ENCODE measurements at places on chromosomes 4 and X. TPM values are rescaled to one million over a fixed set of nuclear protein-coding genes. Genes with fewer than 3 reads are reported as not detected.

DNA sequence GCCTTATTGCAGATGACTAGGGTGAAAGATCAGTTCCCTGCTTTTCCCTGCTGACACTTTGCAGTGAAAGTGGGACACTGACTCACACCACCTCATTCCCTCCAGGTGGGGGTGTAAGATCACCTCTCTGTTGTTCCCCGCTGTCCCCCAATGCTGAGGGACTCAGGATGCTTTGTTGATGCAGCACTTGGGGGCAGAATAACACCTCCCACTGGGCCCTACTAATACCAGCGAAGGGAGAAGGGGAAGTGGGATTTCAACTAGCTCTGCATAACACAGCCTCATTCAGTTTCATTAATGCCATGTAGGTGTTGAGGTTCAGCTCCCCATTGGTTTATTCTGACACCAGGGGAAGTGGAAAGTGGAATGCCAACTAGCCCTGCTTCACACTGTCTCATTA is 43.6 kb upstream of the IL1RAPL2 start:
- no peak overlapping the region for H3K27ac ChIP-seq
- no peak for DNase-seq
- no peaks in the 10 kb centered on the region for H3K36me3 ChIP-seq
- H3K27me3 ChIP-seq, result peaks cover 33% of the 10 kb centered on the region
- H3K4me3 ChIP-seq, result no peak overlapping the region
- no peaks in the 10 kb centered on the region for H3K4me1 ChIP-seq

DNA sequence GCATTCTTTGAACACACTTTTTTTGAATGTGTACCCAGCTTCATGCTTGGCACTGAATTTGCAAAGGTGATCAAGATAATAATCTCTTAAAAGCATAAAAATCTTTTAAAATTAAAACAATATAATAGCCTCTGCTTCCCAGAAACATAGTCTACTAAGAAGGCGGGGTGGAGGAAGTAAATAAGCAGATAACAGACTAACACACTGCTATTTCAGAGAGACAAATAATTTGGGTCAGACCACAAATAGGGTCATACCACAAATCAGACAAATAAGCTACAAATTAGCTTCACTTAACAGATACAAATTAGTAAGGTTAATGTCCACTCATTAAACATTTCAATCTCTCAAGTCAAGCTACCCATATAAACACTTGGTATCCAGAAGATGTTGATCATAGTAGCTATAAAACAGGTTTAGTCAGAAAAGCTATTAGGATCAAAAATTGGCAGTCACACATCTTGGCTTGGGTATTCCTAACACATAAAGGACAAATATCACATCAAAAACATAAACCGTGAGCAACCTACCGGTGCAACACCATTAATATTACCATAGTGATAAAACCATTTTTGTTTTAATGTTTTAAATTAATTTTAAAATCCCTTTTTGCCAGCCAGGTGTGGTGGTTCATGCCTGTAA is 47.3 kb downstream of the PPP3CA start:
- H3K36me3 ChIP-seq, result no peaks in the 10 kb centered on the region
- no peak overlapping the region for H3K27ac ChIP-seq
- H3K4me3 ChIP-seq, result no peak overlapping the region
- H3K4me1 ChIP-seq, result no peaks in the 10 kb centered on the region

DNA sequence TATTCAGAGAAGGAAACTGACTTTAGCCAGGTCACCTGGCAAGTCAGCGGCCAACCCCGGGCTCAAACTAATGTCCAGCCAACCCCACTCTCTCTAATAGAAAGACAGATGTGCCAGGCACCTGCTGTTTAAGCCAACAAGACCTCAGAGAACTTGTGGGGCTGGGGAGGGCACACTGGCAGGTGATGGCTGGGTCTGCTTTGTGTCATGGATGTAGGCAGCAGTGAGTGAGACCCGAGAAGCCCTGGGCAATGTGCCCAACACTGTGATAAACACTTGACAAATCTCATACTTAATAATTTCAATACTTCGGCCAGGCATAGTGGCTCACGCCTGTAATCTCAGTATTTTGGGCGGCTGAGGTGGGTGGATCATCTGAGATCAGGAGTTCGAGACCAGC is 9.0 kb upstream of the CD99L2 start:
- no peaks in the 10 kb centered on the region for H3K36me3 ChIP-seq
- no peak for DNase-seq
- H3K4me3 ChIP-seq, result no peak overlapping the region
- H3K27me3 ChIP-seq, result no peaks in the 10 kb centered on the region

DNA sequence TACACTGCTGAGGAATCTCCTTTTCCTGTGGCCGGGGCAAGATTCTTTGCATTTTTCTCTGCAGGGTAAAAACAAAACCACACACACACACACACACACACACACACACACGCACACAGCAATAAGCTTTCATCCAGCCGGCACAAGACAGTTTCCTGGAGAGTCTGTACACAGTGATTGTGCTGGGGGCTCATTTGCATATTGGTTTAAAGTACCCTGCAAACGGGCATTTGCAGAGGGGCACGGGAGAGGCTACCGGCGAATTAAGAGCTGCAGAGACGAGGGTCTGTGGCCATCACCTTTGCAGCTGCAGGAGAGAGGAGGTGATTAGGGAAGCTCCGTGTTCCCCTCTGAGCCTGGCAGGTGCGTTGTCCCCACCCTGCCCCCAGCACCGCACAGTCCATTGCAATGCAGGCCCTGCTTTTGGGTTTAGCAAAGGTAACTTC is 219.9 kb downstream of the SHOX start:
- H3K4me3 ChIP-seq, result no peak overlapping the region
- no peaks in the 10 kb centered on the region for H3K36me3 ChIP-seq
- H3K4me1 ChIP-seq, result peaks cover 6% of the 10 kb centered on the region
- no peak overlapping the region for H3K27ac ChIP-seq

- no peaks in the 10 kb centered on the region for H3K36me3 ChIP-seq
- no peaks in the 10 kb centered on the region for H3K4me1 ChIP-seq
- H3K27ac ChIP-seq, result no peak overlapping the region
- H3K4me3 ChIP-seq, result no peak overlapping the region
Observed at GRCh38 chr4:43732829-43733426, 715.7 kb downstream of the KCTD8 start.

GRCh38 chrX:10327651-10328050 is 170.9 kb downstream of the CLCN4 start:
- H3K4me1 ChIP-seq, result peaks cover 10% of the 10 kb centered on the region
- no peak overlapping the region for H3K27ac ChIP-seq
- peak; percentile 27 for DNase-seq
- no peak overlapping the region for H3K4me3 ChIP-seq

- no peak overlapping the region for H3K4me3 ChIP-seq
- no peak overlapping the region for H3K27ac ChIP-seq
- no peaks in the 10 kb centered on the region for H3K4me1 ChIP-seq
- no peaks in the 10 kb centered on the region for H3K36me3 ChIP-seq
Observed at GRCh38 chrX:11399489-11400094, 106.4 kb downstream of the AMELX start.

- H3K4me1 ChIP-seq, result no peaks in the 10 kb centered on the region
- no peak for DNase-seq
- H3K36me3 ChIP-seq, result no peaks in the 10 kb centered on the region
- H3K27ac ChIP-seq, result no peak overlapping the region
- no peaks in the 10 kb centered on the region for H3K27me3 ChIP-seq
- no peak overlapping the region for H3K4me3 ChIP-seq
Observed at GRCh38 chr4:148094149-148094548, 348.1 kb downstream of the NR3C2 start.

- H3K27me3 ChIP-seq, result no peaks in the 10 kb centered on the region
- no peak for DNase-seq
- no peaks in the 10 kb centered on the region for H3K4me1 ChIP-seq
- no peaks in the 10 kb centered on the region for H3K36me3 ChIP-seq
Observed at GRCh38 chr4:78235800-78236199, 178.7 kb downstream of the FRAS1 start.

Gene IDUA
- total RNA-seq, result 35.0 TPM

Gene SORBS2
- 19.3 TPM for total RNA-seq

Gene PAGE3
- not detected for total RNA-seq

Gene ASB9
- 0.68 TPM for total RNA-seq

Measured in MCF 10A (cell line).